ENCODE measurements at places on chromosomes 6 and 20.

GRCh38 chr6:130676773-130677144 lies 150.4 kb upstream of the SMLR1 start:
- no peak for DNase-seq

DNA sequence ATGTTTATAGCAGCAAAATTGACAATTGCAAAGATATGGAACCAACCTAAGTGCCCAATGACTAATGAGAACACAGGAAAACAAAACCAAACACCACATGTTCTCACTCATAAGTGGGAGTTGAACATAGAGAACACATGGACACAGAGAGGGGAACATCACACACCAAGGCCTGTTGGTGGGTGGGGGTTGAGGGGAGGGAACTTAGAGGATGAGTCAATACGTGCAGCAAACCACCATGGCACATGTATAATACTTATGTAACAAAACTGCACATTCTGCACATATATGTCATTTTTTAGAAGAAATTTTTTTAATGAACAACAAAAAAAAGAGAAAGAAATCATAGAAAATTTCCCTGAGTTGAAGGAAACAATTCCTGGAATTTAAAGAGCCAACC lies 3.9 kb downstream of the EPM2A start:
- DNase-seq: no peak

DNA sequence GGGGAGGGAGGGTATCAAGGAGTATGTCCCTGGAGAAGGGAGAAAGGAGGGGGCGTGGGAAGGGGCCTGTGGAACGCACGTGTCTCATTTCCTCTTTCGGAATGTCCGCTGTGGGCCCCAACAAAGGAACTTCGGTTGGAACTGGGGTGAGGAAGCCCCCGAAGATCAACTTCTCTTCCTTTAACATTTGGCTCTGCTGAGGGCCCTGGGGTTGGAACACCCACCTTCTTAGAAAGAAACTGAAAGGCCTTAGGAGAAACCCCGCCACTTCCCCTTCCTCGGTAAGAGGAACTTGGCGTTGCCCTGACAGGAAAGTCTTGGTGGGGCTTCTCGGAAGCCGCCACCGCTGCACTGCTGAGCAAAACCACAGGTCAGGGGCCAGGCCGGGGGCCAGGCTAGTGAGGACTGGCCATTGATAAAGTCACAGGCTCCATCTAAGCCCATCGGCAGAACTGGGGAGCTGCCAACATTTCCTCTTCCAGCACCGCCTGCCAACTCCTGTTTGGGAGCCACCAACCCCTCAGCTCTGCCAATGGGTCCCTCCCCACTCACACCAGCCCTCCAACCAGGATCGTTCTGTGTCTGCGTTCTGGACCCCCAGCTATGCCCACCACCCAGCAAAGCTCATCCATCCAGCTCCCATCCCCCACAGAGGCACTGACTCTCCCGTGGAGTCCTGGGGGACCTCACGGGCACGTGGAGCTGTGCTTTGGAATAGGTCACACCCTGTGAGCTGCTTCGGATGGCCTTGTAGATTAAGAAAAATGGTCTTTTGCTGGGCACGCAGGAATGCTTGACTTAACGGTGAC lies 44.8 kb downstream of the FGD2 start:
- no peak for DNase-seq

DNA sequence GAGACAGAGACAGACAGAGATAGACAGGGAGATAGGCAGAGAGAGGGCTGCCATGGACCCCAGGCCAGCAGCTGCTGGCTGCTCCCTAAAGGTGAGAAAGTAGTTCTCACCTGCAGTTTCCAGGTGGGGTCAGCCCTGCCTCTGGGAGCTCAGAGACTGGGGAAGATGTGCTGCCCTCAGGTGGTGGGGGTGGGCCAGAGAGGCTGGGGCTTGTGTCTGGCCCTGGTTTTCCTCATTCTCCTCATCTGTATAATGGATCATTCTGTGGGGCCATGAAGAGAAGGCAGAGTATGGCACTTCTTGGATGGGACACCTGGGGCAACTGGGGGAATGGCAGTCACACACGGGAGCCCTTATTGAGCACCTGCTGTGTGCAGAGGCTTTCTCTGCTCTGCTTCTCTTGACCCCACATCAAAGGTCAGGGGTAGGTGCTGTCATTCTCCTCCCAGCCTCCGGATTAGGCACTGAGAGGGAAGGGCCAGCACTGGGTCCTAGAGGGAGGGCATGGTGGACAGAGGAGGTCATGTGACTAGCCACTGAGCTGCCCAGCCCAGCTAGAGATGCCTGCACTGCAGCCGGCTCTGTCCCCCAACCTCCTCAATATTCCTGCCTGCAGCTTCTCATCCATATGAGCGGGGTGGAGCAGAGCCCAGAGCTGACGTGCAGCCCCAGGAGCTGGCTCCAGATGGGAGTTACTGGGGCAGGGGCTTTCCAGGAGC lies 4.1 kb downstream of the ANGPT4 start:
- DNase-seq: peak; percentile 20

DNA sequence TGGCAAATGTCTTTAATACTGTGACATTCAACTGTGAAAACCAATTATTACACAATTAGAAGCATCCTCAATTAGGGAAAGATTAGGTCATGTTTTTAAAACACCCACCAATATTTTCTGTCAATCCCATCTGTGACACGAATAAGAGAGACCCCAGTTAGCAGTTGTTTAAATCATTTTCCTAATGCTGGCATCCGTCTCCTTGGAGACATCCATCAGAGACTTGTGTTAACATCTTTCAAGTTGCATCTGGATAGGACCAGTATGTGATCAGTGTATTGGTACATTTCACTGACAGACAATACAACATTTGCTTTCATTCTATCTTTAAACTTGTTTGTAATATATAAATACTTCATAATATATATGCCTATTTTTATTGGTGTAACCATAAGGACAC lies 420.7 kb upstream of the RNF217 start:
- no peak for DNase-seq

DNA sequence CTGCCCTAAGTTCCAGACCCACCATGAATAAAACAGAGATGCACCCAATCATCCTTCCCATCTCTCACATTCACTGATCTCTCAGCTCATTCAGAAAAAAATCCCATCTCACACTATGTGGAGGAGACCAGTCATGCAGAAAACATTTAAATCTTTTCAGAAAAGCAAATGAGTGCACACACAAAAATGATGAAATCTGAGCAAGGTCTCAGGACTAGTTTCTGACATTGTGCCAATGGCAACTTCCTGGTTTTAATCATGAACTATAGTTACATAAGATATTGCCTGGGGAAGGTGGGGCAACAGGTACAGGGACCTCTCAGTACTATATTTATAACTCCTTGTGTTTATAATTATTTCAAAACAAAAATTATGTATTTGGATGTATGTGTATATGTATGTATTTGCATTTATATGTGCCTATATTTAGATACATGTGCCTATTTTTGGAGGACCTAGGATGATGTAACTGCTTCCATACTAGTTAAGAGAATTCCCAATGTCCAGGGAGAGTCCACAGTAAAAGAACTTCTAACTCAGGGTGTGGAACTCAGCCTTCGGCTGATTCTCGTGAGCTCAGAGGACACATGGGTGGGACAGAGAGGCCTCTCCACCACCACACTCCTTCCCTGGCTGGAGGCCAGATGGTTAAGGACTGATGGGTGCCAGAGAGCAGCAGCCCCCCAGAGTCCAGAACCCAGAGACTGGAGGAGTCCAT lies 71.7 kb upstream of the MAP3K4 start:
- DNase-seq: no peak

DNA sequence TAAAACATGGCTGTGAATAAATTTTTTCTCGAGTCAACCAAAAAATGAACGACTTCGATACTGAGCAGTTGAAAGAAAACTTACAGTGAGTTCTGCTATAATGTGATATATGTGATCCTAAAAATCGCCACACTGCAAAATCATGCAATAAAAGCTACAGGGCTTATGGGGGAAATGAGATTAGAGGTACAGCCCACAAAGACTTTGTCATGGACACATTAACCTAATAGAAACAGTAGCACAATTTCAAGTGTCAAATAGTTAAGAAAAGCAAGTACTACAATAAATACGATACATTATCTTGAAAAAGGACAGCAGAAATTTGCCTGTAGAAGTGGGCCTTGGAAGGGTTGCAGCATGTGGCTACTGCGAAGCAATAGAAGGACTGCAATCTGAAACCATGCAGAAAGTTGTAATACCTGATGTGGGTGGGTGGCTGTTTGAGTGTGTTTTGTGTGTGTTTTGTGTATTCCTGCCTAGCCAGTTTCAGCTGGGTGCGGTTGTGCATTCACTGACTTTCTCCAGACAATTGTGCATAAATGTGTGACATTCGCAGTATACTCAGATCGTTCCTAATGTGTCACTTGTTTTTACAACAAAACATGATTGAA lies 79.1 kb downstream of the RPP40 start:
- DNase-seq: peak; percentile 38

DNA sequence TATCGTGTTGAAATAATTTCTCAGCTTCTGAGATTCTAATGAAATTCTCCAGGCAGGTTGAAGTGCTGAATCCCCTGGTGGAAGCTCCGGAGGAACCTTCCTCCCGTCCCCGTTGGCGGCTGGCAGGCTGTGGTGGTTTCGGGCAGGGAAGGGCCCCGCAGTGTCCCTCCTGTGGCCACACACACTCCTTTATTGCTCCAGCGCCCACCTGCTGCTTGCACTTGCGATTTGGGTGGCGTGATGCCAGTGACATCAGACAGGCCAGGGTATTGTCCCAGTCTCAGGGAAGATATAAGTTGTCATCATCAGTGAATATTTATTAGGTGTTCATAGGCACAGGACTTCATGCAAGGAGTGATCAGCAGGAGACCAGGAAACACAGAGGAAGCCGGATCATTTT lies 530.4 kb downstream of the QKI start:
- no peak for DNase-seq

GRCh38 chr20:57609086-57609841 lies 11.0 kb downstream of the ZBP1 start:
- no peak for DNase-seq

DNA sequence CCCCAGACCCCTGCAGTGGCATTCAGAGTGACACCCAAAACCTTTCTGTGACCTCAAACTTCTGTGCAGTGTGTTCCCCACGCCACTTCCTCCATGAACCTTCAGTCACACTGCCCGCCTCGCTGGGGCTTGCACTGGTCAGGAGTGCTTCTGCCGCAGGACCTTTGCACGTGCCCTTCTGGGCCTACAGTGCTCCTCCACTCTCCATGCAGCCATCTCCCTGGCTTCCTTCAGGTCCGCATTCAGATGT lies 27.1 kb downstream of the SYNJ2 start:
- no peak for DNase-seq

- no peak for DNase-seq
Observed at GRCh38 chr20:51026269-51026668, 3.4 kb upstream of the KCNG1 start.

DNA sequence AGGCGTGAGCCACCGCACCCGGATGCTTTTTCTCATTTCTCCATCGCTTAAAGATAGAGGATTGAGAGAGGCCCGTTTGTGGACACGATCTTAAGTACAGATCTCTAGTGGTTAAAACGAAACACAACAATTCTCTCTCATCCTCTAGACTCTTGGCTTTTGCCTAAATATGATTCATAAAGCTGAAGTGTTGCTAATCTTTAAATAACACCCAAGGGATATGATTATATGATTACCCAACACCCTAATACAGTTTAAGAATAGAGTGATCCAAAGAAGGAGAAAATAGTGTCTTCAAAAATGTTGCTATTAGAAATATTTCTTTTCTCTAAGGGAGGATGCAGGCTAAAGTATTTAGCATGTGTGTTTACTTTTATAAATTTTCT lies 50.4 kb downstream of the MTHFD1L start:
- no peak for DNase-seq

DNA sequence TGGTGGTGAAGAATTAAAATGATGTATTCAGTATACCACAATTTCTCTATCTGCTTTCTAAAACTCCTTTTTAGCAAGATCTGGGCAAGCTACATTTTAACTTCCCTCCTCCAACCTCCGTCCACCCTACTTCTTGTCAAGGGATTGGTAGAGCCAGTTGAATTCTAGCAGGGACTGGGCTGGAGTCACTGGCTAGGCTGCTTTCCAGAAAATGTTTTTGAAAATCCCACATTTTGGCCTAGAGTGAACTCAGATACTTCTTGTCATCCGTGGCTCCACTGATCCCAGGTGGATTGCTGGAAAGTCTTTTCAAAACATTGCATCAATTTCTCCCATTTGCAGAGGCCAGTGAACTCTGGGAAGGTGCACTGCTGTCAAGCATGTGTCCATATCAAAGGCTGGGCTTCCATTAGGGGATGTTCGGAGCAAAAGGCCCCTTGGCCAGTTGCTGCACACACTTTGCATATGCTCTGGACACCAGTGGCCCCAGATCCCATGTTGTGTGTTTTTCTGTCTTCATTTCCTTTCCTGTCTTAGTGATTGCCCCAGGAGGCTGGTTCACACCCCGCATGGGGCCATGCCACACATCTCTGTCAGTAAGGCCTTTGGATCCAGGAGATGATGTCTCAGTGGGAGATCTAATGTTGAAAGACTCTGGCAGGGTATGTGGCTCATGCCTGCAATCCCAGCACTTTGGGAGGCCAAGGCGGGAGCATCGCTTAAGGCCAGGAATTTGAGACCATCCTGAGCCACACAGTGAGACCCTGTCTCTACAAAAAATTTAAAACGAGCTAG lies 11.3 kb upstream of the KCNK16 start:
- no peak for DNase-seq

DNA sequence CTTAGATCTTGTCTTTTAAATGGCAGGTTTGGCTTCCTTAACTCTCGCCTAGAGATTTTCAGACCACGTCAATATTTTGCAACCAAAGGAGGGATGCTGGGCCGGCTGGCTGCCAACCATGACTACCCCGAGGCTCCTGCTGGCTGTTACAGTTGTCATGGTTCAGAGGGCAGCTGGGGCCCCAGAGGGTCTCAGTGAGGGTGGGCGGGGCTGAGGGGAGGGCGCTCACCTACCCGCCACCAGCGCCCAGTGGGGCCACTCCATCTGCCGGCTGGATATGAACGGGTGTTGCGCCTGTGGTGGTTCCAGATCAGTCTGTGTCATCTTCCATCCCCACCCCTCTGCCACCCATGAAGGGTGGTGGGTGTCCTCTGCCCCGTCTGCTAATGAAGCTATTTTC lies 12.3 kb downstream of the GPR31 start:
- DNase-seq: no peak

DNA sequence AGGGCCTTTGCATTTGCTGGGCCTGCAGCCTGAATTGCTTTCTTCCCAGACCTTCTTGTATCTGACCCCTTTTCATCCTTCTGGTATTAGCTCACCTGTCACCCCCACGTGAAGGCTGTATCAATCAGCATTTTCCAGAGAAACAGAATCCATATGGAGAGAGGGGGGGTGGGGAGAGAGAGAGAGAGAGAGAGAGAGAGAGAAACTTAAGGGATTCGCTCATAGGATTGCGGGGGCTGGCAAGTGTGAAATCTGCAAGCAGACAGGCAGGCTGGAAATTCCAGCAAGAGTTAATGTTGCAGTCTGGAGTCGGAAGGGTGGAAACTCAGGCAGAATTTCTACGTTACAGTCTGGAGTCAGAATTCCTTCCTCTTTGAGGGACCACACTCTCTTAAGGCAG lies 410.7 kb upstream of the SULF2 start:
- DNase-seq: no peak

- DNase-seq: peak; percentile 15
Observed at GRCh38 chr20:19709635-19710335, 48.3 kb upstream of the RIN2 start.

DNA sequence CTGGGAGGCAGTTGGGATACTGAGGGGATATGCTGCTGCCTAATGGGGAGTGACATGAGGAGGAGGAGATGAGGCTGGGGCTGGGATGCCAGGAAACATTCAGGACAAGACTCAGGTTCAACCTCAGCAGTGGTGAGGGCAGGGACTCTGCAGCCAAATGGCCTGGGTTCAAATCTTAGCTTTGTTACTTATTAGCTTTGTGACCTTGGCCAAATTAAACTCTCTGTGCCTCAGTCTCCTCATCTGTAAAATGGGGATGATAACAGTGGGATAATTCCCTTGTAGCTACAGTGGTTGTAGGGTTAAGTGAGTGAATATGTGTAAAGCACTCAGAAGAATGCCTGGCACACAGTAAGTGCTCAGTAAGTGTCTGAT lies 1.9 kb downstream of the PI16 start:
- no peak for DNase-seq

Measured in T47D (cell line).